Esophagus muscularis mucosa (tissue), 4 donors: ENCODE measurements at places on chromosomes 16 and 17. TPM values are rescaled to one million over a fixed set of nuclear protein-coding genes. Genes with fewer than 3 reads are reported as not detected.

CLEC3A gene
- total RNA-seq: not detected

- peak; percentile 26 for DNase-seq
- peaks cover 11% of the 10 kb centered on the region for H3K27me3 ChIP-seq
- H3K27ac ChIP-seq: no peak overlapping the region
- H3K4me3 ChIP-seq: no peak overlapping the region
- no peaks in the 10 kb centered on the region for H3K36me3 ChIP-seq
- H3K4me1 ChIP-seq: no peaks in the 10 kb centered on the region
Observed at GRCh38 chr17:5976251-5976650, 93.9 kb upstream of the WSCD1 start.

DNA sequence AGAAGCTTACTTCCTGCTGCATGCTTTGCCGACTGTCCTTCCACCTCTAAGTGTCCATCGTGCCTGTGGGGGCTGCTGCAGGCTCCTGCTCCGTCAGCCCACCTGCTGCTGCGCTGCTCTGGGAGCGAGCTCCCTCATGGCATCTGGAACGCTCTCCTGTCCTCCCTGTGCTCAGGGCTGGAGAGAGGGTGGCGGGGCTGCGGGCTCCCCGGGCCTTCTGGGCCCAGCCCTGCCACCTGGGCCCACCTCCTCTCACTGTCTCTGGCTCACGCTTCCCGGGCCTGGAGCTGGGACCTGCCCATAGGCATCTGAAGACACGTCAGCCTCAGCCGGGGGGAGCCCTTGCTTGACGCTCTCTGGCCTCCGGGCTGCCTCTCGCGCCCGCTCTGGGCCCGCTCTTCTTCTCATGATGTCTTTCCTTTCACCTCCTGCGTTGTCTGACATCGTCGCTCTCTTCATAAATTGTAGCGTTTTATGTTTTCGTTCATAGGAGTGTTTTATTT is 27.0 kb downstream of the NME3 start:
- DNase-seq: no peak
- H3K27ac ChIP-seq: no peak overlapping the region
- H3K4me3 ChIP-seq: no peak overlapping the region
- H3K4me1 ChIP-seq: no peaks in the 10 kb centered on the region

DNA sequence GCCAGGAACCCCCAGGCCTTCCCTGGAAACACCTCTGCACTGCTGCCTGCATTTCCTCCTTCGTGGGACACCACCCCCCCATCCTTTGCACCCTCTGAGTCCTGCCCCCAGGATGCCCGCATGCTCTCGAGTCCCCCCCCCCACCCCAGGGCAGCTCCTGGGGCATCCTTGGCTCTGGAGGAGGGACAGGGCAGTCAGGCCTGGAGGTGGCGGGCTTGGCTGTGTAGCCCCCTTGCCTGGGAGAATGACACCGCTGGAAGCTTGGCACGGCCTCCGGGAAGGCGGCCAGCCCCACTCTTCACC is 98.9 kb upstream of the GSE1 start:
- DNase-seq: no peak
- H3K27ac ChIP-seq: peak overlapping the region; percentile 47
- H3K36me3 ChIP-seq: no peaks in the 10 kb centered on the region
- H3K4me3 ChIP-seq: no peak overlapping the region
- peaks cover 30% of the 10 kb centered on the region for H3K4me1 ChIP-seq

GRCh38 chr17:48455791-48456190 is 25.8 kb upstream of the SKAP1 start:
- H3K27ac ChIP-seq: no peak overlapping the region
- no peaks in the 10 kb centered on the region for H3K36me3 ChIP-seq
- H3K4me3 ChIP-seq: no peak overlapping the region
- DNase-seq: no peak

DNA sequence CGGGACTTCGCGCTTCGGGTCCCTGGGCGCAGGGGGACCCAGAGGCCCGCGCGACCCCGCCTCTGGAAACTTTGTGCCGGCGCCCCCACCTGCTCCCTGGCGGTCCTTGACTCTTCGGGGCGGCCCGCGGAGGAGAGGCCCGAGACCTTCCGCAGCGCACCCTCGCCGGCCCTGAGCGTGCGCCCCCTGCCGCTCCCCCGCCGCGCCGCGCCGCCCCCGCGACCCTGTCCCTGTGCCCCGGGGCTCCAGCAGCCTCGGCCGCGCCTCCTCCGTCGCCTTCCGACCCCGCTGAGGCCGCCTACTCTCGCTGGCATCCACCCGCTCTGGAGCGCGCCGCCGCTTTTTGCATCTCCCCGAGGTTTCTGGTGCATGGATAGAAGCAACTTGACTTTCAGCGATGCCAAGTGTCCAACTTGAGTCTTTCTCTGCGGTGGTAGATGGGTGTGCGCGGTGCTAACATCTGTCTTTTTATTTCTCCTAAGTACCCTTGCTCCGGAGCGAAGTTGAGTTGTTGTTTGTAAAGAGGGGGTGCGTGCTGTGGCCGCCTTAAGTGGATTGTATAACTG is 414 bp downstream of the DUSP14 start:
- DNase-seq: peak; percentile 92
- H3K36me3 ChIP-seq: no peaks in the 10 kb centered on the region
- H3K27ac ChIP-seq: peak overlapping the region; percentile 91

ZMYND15 gene
- 0.50 TPM for total RNA-seq

C16orf74 gene
- total RNA-seq: not detected

TEX14 gene
- 0.19 TPM for total RNA-seq

GRCh38 chr17:42536372-42537155 is 523 bp downstream of the NAGLU start:
- H3K4me3 ChIP-seq: peak overlapping the region; percentile 63
- peaks cover 18% of the 10 kb centered on the region for H3K4me1 ChIP-seq

DNA sequence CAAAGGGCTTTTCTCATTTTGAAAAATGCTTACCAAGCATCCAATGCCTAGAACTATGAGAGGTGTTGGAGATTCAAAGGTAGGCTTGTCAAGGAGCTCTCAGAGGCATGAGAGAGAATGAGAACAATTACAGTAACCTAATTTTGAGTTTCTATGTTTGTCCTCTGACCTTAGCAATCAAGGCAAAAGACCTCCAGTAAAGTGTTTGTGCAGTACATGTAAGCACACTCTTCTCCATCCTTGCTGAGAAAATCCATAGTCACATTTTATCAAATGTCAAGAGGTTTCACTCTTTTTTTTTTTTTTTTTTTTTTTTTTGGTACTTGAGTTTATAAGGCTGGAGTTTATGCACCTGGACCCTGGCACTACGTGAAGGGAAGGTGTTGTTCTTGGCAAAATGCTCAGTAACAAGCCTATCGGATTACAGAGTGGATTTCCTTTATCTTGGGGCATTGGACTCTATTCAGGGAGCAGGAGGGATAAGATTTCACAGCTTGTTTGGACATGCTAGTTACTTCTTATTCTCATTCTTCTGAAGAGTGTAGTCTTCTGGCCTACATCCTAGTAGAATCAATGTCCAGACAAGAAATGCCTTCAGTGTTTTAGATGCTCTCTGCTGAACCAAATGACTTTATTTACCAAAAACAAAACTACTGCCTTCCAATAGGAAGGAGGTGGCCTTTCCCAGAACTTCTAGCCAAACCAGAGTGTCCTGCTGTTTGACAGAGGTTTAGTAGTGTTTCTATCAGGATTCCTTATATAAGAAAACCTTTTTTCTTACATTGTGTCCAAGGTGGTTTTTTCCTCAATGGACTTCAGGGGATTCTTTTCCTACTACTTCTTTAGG is 21.9 kb downstream of the KCNJ2 start:
- no peaks in the 10 kb centered on the region for H3K36me3 ChIP-seq
- H3K4me1 ChIP-seq: no peaks in the 10 kb centered on the region
- H3K4me3 ChIP-seq: no peak overlapping the region
- DNase-seq: no peak

DNA sequence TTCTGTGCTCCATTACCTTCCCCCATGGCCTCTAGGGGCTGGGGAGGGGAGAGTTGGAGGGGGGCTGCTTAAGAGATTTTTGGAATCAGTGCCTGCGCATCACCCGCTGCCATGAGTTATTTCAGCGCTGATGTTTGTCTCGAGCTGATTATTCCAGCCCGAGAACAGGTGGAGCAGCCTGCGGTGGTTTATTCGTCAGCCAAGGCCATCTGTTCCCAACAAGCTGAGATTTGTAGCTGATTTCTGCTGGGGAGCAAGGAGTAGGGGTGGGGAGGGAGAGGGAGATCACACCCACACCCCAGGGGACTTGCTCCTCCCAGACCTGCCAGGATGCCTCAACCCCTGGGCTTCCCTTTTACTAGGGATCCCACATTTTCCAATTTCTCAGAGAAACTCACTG is 23.1 kb downstream of the PIPOX start:
- H3K36me3 ChIP-seq: no peaks in the 10 kb centered on the region
- no peak for DNase-seq
- H3K27me3 ChIP-seq: peaks cover 6% of the 10 kb centered on the region
- no peak overlapping the region for H3K27ac ChIP-seq
- peaks cover 14% of the 10 kb centered on the region for H3K4me1 ChIP-seq

DPEP2 gene
- total RNA-seq: 5.4 TPM

DNA sequence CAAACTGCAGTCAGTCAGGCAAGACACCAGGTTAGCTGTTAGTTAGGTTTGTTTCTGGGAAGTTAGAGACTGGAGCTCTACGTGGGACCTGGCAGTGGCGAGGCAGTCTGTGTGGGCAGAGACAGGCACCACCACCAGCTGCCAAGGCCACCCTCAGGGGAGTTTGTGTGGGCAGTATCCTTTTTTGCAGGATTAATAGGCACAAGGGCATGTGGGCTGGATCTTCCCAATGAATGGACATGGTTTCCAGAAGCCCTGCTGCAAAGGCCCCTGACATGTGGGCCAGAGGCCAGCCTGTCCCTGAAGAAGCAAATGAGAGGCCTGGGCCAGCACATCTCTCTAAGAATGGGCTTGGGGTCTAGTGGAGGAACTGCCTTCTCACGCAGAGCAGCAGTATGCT is 19.2 kb upstream of the SREBF1 start:
- no peak for DNase-seq
- H3K27ac ChIP-seq: no peak overlapping the region

DNA sequence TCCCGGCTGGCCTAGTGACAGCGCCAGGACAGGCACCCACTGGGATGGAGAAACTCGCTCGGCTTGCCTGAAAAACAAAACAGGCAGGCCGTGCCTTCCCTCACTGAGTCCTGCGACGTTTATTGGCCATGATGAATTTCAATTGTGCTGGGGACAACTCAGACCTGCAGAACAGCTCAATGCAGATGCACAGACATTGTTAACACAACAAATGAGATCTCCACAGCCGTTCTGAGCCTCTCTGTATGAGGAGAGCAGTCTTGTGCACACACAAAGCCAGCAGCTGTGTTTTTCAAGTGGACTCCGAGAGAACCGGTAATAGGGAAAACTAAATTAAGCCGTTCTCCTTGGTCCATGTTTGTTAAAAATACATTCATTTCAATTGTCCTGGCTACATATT is 15.9 kb downstream of the SHISA6 start:
- peaks cover 16% of the 10 kb centered on the region for H3K27me3 ChIP-seq
- H3K4me1 ChIP-seq: no peaks in the 10 kb centered on the region
- H3K4me3 ChIP-seq: no peak overlapping the region
- DNase-seq: no peak
- no peaks in the 10 kb centered on the region for H3K36me3 ChIP-seq

DNA sequence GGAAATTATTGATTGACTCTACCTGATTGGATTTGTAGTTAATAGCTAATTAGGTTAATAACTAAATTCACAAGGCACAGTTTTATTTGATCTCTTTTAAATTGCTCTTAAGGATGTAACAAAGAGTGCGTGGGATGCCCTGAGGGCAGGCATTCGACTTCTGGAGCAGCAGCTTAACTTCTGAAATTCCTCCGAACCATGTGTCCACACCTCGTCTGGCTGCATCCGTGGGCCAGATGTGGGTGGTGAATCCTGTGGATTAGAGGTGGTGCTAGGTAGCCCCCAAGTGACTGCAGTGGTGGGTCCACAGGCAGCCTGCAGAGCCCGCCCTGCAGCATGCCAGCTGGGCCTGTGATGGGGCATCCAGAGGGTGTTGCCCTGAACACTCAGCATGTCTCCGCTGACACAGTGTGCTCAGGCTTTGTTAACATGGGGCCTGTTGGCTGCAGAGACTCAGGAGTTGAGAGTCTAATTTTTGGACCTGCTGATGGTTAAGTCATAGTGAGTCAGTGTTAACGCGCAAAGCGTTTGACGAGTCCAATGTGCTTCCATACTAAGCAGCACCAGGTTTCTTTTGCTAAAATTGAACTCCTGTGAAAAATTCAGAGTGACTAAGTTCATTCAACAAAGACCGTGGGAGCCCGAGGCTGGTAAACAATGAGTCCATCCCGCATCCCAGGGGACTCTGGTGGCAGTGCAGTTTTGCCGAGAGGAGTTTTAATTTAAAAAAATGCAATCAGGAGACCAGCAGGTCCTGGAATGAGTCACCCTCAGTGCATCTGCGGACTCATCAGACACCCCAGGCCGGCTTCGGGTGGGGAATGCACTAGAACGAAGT is 3.8 kb upstream of the NPB start:
- no peak overlapping the region for H3K4me3 ChIP-seq
- H3K4me1 ChIP-seq: peaks cover 16% of the 10 kb centered on the region
- peaks cover 24% of the 10 kb centered on the region for H3K27me3 ChIP-seq
- peaks cover 35% of the 10 kb centered on the region for H3K36me3 ChIP-seq
- no peak overlapping the region for H3K27ac ChIP-seq

LCMT1 gene
- 14.5 TPM for total RNA-seq

GRCh38 chr17:79993390-79994227 is 42.1 kb downstream of the TBC1D16 start:
- peaks cover 36% of the 10 kb centered on the region for H3K4me1 ChIP-seq
- H3K4me3 ChIP-seq: no peak overlapping the region
- no peak overlapping the region for H3K27ac ChIP-seq
- DNase-seq: no peak

GRCh38 chr17:33164169-33164881 is 128.8 kb downstream of the ASIC2 start:
- DNase-seq: no peak
- no peaks in the 10 kb centered on the region for H3K36me3 ChIP-seq
- peaks cover 11% of the 10 kb centered on the region for H3K4me1 ChIP-seq
- no peak overlapping the region for H3K4me3 ChIP-seq
- H3K27me3 ChIP-seq: no peaks in the 10 kb centered on the region

DNA sequence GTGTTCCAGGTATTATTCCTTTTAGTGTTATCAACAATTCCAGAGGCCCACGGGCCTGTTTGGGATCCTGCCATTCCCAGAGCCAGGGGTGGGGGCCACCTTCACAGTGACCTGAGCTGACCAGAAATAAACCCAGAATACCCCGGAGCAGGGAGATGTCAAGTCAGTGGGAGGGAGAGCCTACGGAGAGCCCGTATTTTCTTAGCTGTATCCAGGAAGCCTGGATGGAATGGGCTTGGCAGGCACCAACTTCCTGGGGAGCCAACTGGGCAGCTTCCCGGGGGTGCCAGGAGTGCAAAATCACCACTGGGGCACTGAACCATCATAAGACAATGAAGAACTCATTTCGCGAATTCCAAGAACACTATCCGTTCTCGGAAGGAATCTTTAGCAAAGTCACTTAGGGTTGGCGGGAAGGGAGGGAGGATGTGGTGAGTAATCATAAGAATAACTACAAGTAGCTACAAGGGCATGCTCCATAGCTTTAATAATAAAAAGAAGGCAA is 13.2 kb upstream of the MRTFB start:
- H3K4me1 ChIP-seq: no peaks in the 10 kb centered on the region
- peak overlapping the region; percentile 63 for H3K27ac ChIP-seq
- no peak for DNase-seq

CA7 gene
- not detected for total RNA-seq

GRCh38 chr17:58189436-58190146 is 2.9 kb upstream of the EPX start:
- no peak overlapping the region for H3K4me3 ChIP-seq
- no peaks in the 10 kb centered on the region for H3K27me3 ChIP-seq
- no peaks in the 10 kb centered on the region for H3K36me3 ChIP-seq
- H3K27ac ChIP-seq: no peak overlapping the region

CD300LB gene
- total RNA-seq: 0.17 TPM

GRCh38 chr17:28744972-28745785 is 1.4 kb downstream of the TRAF4 start:
- H3K27ac ChIP-seq: peak overlapping the region; percentile 92
- H3K4me3 ChIP-seq: peak overlapping the region; percentile 75
- peaks cover 19% of the 10 kb centered on the region for H3K36me3 ChIP-seq
- peaks cover 64% of the 10 kb centered on the region for H3K4me1 ChIP-seq
